ENCODE measurements at places on chromosomes 12 and 14.

GRCh38 chr12:84411031-84411430 lies 501.6 kb downstream of the SLC6A15 start:
- DNase-seq = no peak

DNA sequence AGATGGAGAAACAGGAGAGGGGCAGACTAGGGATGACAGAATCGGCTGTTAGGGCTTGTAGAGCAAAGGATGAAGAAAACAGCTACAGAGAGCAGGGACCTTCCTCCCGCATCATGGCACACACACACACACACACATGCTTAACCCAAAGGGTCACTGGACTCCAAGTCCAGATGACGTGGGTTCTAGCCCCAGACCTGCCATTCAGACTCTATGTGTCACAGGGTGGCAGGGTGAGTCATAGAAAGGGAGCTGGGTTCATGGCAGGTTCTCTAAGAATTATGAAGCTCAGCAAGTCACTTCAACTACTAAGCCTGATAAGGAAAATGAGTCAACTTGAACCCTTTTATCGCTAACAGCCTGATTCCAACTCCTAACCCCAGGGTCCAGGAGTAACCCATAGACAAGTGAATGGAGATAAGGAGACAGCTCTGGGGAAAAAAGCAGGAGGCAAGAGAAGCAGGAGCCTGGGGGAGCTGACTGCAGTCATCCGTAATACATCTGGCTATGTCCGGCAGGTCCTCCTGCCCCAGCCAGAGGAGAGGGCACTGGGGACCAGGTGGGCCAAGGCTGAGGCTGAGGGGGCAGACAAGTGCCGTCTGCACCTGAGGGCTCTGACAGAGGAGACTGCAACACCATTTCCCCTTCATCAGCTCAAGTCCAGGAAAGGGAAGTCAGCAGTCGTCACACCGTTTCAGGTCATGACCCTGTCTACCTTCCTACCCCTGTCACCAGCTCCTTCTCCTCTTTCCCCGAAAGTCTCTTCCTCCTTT lies 3.6 kb upstream of the TNFRSF1A start:
- DNase-seq = no peak

DNA sequence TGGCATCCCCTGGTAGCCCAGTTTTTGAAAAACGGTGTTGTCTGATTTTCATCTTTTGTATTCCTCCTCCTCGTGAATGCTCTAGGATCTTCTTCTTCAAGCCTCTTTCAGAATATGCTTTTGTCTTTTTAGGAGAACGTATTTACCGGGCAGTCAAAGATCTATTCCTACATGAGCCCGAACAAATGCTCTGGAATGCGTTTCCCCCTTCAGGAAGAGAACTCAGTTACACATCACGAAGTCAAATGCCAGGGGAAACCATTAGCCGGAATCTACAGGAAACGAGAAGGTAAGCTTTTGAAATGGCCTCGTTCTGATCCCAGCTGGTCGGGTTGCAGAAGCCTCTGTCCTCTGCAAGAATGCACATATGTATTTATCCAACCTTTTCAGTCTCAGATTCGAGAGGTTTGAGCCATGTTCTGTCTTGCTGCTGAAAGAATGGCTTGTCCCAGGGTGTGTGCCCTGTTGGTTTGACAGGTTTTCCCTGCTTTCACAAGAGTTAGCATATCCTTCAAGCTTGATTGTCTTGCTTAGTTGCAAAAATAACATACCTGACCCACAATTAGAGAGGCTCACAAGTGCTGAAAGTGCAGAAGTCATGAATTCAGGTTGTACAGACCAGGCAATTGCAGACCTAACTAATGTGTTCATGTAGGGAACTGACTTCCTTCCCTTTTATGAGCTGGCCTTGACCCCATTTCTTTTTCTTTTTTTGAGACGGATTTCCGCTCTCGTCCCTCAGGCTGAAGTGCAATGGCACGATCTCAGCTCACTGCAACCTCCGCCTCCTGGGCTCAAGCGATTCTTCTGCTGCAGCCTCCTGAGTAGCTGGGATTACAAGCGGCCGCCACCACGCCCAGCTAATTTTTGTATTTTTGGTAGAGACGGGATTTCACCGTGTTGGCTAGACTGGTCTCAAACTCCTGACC lies 6.8 kb downstream of the KMT5A start:
- DNase-seq = no peak

DNA sequence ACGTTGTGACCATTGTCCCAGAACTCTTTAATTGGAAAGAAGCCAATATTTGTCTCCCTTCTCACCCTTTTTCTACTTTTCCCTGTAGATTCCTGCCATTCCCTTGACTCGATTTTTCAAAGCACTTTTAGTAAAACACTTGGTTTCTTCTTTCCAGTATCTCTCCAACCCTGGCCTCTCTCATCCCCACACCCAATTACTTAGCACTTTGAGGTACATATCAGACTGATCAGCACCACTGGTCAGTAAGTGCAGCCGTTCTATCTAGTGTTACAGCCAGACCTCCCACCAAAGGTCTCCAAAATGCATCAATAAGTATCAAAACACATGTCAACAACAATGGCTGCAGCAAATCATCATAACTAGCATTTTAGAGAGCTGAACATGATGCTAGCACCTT lies 141.9 kb downstream of the BTG1 start:
- no peak for DNase-seq

DNA sequence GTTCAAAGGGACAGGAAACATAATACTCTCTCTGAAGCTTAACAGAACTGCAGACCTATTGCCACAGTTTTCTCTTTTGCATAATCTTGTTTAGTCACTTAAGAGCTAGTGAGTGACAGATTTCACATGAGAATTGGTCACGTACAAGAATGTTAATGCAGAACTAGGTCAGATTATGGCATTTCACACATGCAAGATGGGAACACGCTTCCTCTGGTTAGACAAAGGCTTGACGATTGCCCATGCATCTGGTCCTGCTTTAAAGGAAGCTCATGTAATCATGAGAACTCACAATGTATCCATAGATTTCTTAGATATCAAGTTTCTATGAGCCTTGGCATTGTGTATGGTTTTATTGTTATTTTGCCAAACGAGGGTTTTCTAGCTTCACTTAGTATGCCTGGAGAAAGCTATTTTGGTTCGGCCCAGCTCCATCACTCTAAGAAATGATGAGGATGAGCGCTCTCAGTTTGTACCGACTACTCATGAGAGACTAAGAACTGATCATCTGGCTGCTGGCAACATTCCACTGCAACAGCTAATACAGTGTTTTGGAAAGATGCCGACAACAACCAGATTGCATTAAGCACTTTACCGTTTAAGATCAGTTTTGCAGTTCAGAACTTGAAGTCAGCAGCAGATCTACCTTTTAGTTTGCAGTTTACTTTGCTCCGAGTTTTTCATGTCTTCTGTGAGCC lies 380.0 kb downstream of the DIO2 start:
- DNase-seq = no peak
